Kidney tubule cell (primary cell): ENCODE measurements at places on chromosomes 1 and 21.

- DNase-seq = no peak
Observed at GRCh38 chr1:90534663-90535295, 182.3 kb downstream of the BARHL2 start.

DNA sequence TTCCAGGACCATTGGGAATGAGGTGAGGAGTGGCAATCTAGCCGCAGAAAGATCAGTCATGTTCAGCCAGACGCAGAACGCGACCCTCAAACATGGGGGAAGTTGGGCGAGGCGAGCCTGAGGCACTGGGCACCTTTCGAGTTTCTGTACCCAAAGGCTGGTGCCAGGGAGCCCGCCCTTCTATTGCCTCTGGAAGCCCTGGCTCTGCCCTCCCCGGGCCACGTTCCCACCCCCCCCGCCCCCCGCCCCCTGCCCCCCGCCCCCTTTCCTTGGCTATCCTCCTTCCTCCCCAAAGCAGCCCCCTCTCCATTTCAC is 2.2 kb upstream of the ZBTB7B start:
- no peak for DNase-seq

- DNase-seq = no peak
Observed at GRCh38 chr1:2935184-2935583, 86.1 kb upstream of the ACTRT2 start.

- DNase-seq = no peak
Observed at GRCh38 chr1:194068446-194069167, 882.2 kb upstream of the B3GALT2 start.

GRCh38 chr1:62175568-62176179 is 19.0 kb upstream of the L1TD1 start:
- peak; percentile 53 for DNase-seq

DNA sequence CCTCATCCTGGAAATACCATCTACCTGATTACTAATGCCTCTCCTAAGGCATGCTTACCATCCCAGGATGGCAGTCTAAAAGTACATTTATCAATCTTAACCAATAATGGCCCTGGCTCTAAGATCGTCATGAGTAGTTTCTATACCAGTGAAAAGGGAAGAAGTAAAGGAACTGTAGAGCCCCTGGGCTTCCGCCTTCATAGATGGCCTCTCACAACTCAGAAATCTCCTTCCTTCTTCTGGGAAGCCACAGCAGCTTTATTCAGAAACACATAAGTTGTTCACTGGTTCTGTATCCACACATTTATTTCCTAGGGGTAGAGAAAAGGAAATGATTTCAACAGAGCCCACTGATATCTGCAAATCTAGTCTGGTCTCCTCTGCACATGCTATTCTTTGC is 41.0 kb upstream of the CD5L start:
- DNase-seq = no peak

GRCh38 chr1:209497729-209498128 is 85.8 kb upstream of the CAMK1G start:
- DNase-seq = peak; percentile 24

GRCh38 chr1:17606826-17607440 is 67.4 kb downstream of the ARHGEF10L start:
- DNase-seq = peak; percentile 67

- no peak for DNase-seq
Observed at GRCh38 chr1:75732703-75733102, 8.2 kb downstream of the ACADM start.

GRCh38 chr21:45574081-45574501 is 31.9 kb upstream of the SLC19A1 start:
- no peak for DNase-seq

GRCh38 chr1:31699341-31699891 is 4.4 kb downstream of the COL16A1 start:
- DNase-seq = no peak

DNA sequence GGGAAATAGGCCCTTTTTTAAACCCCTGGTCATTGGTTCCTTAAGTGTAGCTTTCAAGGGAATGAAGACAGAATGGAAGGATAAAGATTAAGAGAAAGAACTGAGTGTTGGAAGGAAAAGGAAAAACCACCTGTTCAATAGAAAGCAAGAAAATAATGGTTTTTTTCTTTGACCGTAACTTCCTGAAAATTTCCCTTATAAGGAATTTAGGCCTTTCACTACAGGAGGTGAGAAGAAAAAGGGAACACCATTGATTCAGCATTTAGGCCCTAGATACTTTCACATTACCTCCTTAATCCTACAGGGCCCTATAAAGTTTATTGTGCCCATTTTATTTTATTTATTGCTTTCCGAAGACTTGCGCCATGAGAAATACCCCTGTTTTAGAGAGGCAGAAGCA is 18.9 kb downstream of the KPNA6 start:
- DNase-seq = no peak

- DNase-seq = no peak
Observed at GRCh38 chr1:241924080-241924808, 33.3 kb upstream of the BECN2 start.

DNA sequence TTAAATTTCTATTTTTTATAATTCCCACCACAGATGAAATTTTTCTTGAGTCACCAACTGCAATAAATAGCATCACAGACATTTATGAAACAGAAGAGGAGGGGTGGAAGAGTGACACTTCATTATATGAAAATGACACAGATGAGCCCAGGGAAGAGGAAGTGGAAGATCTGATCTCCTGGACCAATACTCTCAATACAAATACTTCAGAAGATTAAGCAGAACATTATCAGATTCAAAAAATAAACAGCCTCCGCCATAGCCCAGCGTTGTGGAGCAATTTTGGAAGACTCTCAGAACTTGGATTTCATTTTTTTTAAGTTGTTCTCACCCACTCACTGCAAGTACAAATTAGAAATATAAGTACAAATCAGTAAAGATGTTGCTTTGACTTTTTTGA is 63.6 kb downstream of the UBE2U start:
- no peak for DNase-seq

GRCh38 chr1:183443011-183443410 is 24.8 kb upstream of the NMNAT2 start:
- DNase-seq = no peak

- no peak for DNase-seq
Observed at GRCh38 chr1:9633493-9633892, 18.0 kb upstream of the PIK3CD start.

GRCh38 chr1:31704271-31705079 is 658 bp upstream of the COL16A1 start:
- DNase-seq = peak; percentile 33

GRCh38 chr1:79852004-79852403 is 845.5 kb upstream of the ADGRL4 start:
- DNase-seq = peak; percentile 6

DNA sequence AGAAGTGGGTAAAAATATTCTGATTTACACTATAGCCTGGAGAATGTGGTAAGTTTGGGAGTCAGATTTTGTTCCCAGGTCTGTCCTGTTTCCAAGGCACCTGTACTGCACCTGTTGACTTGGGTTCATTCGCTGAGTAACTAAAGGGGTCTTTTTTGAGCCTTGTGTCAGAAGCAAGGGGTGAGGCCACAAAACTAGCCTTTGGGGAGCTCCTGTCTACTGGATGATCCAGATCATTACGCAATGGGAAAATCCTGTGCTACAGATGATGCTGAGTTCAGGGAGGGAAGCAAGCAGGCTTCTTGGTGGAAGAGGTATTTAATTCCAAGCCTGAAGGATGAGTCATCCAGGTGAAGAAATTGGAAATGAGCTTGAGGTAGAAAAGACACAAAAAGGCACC is 424.0 kb downstream of the MATN1 start:
- DNase-seq = no peak

DNA sequence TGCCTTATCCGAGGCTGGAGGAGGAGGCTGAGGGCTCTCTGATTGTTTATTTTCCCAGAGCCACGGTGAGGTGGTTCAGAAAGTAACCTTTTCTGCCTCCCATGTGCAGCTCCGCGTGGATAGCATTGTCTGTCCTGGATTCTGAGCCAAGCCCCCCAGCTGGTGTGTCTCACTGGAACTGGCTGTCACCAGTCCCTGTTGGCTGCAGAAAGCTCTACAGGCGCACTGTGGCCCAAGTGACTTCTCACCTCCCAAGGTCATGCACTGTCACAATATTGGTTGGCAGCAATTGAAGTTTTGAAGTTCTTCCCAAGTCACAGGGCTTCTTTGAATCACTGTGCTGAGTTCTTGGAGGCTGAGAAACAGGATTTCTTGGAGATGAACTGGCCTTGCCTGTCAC is 8.2 kb downstream of the BMP8A start:
- no peak for DNase-seq

DNA sequence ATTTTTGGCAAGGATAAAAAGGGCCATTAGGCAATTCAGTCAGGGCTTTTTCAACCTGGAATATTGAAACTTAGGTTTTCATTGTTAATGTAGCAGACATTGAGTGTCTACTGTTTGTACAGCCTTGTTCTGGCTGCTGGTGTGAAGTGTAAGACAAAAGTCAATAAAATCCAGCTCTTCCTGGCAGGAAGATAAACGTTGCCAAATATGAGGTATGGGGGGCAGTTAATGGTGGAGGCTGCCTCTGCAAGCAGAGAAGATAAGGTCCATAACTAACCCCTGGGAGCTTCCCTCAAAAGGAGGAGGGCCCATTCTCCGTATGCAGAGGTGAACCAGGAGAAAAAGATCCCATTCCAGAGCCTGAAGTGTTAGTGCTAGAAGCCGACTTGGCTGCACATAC is 19.5 kb upstream of the SHE start:
- DNase-seq = no peak

GRCh38 chr1:111436726-111437125 is 9.2 kb upstream of the OVGP1 start:
- DNase-seq = peak; percentile 3

DNA sequence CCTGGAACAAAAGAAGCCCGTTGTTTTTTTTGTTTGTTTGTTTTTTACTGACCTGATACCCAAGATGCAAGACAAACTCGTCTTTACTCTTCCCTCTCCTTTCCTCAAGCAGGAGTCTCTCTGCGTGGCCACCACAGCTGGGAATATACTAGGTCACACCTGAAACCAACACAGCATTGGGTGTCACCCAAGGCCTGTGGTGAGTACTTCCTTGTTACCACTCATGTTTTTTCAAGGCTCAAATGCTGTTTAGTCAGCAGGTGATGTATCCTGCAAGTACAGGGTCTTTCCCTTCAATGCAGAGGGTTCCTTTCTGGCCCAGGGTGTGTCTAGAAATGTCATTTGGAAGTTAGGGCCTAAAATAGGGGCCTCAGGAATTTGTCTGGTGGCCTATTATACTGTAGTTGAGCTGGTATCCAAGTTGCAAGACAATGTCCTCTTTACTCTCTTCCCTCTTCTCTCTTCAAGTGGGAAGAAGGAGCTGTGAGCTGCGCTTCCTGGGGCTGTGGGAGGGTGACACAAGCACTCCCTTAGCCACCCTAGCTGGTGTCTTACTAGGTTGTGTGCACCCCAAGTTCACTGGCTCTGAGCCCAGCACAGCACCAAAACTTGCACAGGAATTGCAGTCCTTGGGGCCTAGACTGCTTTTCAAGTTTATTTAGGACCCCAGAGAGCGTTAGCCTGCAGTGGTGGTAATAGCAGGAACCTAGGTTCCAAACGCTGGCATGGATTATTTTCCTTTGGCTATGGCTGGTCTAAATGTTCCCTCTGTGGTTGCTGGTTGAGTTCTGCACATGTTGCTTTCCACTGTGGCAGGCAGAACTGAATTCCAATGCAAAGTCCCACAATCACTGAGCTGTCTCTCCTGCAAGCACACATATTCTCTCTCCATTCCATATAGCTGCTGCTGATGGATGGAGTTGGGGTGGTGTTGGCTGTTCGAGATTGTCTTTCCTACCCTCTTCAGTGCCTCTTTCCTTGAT is 91.4 kb upstream of the LYPLAL1 start:
- peak; percentile 28 for DNase-seq

GRCh38 chr1:170886460-170886859 is 48.9 kb upstream of the MROH9 start:
- no peak for DNase-seq
